RPMI7951 (cell line): ENCODE measurements at places on chromosomes 4 and X. TPM values are rescaled to one million over a fixed set of nuclear protein-coding genes. Genes with fewer than 3 reads are reported as not detected.

Gene GABRA4
- total RNA-seq, result not detected in 2 replicates

Gene NEXMIF
- not detected in 2 replicates for total RNA-seq

Gene HTR2C
- 0.20 and 0.24 TPM in 2 replicates for total RNA-seq

Gene SPANXC
- 107 and 128 TPM in 2 replicates for total RNA-seq

Gene FRAS1
- under 0.01 and 0.10 TPM in 2 replicates for total RNA-seq

Gene ITIH6
- total RNA-seq, result 1.2 TPM in 2 replicates

Gene STOX2
- total RNA-seq, result 0.10 TPM in 1 of 2 replicates, not detected in the other

Gene GLRA2
- not detected in 2 replicates for total RNA-seq

Gene SYTL5
- 4.2 and 4.3 TPM in 2 replicates for total RNA-seq

Gene SLC49A3
- total RNA-seq, result not detected in 2 replicates

- no peak for DNase-seq
Measured at GRCh38 chrX:25204182-25204581, 188.4 kb upstream of the ARX start.

DNA sequence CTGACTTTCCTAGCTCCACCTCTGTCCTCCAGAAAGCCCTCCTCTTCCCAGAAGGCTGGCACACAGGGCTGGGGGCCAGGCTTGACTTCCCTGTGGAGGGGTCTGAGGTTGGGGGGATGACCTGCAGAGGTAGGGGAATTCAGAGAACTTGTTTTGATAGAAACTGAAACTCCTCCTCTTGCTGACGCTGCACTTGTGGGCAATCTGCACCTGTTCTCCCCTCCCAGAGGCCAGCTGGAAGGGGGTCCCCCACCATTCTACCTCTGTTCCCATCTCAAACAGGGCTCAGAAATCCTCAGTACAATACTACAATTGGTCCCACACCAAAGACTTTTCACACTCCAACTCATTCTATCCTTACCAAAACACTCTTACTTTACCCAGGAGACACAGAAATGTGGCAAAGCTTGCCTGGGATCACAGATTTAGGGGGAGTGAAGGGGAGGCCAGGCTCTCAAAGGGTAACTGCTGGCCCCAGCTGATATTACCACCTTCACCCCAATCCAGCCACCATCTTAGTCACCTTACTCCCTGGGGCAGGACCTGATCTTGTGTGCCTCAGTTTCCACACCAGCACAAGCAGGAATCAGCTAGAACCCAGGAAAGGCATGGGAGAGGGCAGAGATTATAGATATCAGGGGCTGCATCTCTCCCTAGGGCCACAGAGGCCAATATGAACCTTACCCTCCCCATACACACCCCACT is 18.5 kb downstream of the OTUD5 start:
- DNase-seq, result no peak

GRCh38 chr4:137452799-137453198 is 79.5 kb downstream of the PCDH18 start:
- DNase-seq, result no peak

GRCh38 chrX:130097507-130098209 is 12.6 kb downstream of the ELF4 start:
- no peak for DNase-seq

GRCh38 chr4:28317221-28317620 is 1456.6 kb downstream of the STIM2 start:
- DNase-seq, result no peak

DNA sequence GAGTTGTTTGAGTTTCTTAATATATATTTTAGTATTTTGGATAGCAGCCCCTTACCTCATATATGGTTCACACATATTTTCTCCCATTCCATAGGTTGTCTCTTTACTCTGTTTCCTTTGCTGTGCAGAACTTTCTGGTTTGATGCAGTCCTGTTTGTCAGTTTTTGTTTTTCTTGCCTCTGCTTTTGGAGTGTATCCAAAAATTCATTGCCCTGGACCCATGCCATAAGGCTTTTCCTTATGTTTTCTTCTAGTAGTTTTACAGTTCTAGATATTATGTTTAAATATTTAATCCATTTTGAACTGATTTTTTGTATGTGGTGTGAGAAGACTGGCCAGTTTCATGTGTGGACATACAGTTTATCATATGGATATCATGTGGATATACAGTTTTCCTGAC is 58.5 kb upstream of the NUDT6 start:
- DNase-seq, result no peak

DNA sequence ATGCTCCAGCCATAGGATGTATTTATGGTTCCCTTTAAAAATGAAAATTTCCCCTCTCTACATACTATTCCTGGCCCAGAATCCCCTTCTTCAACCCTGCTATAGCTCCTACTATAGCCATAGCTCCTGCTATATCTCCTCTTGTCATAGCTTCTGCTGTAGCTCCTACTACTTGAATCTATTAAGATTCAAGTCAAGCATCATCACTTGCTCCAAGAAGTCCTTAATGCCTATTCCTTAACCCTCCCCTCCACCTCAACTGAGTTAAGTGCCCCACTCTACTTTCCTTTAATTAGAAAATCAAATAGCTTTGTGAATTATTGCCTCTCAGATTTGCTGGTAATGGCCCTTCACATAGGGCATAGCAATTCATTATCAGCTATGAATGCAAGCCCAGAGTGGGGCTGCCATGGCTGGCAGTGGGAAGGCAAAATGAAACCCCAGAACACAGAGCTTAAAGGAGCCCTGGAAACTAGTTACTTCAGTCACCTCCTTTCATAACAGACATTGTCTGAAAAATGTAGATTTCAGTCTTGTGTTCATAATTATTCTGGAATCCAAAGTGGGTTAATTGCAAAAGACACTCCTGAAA is 15.4 kb downstream of the OCIAD2 start:
- no peak for DNase-seq

DNA sequence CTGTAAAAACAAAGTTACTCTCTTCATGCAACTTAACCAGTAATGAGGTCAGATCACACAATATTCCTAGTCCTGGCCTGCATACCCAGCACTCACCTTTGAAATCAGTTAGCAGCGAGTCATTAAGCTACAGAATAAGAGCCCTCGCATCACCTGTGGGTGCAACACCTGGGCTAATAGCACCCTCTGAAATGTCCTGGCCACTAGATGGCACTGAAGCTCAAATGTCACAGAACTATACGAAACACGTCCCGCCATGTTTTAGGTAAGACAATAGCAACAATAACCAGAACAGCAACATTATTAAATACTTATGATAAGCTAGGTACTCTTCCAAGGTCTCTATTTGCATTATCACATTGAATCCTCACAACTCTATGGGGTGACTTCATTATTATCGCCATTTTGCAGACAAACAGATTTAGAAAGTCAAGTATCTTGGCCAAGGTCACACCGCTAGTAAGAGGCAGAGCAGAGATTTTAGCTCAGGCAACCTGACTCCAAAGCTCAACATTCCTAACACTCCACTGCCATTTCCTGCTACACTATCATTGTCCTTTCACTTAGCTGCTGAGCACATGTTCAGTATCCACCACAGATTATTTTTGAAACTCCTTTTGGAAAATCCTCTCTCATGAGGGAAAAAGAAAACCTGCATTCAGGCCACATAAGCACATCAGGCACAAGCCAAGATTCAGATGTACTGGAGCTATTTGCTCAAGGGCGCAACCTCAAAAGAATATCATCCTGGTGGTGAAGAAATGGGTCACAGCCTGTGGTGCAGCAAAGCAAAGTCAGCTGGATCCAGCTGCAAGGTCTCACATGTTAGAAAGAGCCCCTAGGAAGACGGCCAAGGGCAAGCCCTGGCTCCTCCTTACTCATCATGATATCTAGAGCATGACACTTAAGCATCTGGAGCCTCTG is 59.5 kb upstream of the KDR start:
- DNase-seq, result peak; percentile 71

DNA sequence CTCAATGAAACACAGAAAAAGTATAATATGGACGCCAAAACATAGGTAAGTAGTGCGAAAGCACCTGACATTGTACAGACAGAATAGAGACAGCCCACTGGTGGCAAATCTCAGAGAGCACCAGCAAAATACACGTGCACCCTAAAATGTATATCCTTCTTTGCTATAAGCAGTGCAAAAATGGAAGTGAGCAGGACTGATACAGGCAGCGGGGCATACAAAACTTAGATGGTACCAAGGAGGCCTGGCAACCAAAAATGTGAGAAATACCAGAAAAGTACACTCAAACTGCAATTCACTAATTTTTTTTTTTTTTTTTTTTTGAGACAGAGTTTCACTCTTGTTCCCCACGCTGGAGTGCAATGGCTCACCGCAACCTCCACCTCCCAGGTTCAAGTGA is 63.9 kb downstream of the EIF4E start:
- no peak for DNase-seq

DNA sequence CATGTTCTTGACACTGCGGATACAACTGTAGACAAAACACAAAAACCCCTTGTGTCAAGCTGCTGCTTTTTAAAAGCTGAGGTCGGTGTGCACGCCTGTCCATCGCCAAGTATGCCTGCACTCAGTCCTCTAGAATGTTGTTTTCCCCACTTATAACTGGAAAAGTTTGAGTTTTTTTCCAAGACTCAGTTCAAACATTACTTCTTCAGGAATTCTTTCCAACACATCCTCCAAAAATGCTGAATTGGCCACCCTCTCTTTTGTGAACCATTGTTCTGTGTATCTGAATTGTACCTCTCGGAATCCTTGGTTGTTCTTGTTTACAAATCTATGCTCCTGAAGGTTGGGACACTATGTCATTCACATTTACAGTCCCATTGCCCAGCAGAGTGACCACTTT is 94.6 kb downstream of the REELD1 start:
- DNase-seq, result no peak

DNA sequence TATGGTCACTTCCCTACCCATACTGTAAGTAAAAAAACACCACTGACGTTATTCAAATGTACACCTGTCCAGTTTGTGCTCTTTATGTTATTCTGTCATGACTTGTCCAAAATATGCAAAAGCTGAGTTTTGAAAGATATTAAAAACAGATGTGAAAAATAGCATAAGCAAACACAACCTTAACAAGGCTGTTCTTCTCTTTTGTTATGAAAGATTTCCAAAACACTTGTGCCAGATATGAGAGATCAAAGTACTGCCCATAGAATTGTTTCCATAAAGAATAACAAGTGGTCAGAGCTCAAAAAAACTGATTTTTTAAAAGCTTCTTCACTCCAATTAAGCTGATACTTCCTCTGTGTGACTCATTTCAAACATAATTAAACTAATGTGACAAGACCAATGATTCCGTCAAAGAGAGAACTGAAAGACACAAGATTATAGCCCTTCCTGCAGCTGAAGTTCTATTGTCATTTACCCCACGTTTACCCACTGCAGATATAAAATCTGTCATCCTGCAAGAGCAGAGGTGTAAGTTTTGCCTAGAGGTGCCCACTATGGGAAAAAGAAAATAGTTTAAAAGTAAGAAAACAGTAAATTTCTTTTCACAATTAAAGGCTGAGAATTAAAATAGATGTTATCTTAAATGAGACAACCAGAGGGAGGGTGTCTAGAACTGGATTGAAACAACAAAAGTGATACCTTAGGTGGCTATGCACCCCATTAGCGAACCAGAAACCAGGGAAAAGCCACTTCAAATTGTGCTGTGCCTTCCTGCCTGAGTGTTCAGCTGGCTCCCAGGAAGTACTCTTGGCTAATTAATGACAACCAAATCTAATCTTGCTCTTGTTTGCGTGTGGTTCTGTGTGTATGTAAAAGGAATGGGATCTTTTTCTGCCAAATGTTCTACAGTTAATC is 30.1 kb downstream of the RASSF6 start:
- no peak for DNase-seq

DNA sequence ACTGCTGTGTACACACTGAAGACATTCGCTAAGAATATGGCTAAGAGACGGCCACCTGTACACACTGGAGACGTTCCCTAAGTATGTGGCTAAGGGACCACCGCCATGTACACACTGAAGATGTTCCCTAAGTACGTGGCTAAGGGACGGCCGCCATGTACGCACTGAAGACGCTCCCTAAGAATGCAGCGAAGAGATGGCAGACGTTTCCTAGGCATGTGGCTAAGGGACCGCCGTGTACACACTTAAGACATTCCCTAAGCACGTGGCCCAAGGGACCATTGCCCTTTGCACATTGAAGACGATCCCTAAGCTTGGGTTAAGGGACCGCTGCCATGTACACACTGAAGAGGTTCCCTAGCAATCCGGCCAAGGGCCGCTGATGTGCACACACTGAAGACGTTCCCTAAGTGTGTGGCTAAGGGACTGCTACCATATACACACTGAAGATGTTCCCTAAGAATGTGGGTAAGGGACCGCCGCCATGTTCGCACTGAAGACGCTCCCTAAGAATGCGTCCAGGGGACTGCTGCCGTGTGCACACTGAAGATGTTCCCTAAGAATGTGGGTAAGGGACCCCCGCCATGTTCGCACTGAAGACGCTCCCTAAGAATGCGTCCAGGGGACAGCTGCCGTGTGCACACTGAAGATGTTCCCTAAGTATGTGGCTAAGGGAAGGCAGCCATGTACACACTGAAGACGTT is 36.7 kb downstream of the DHRSX start:
- no peak for DNase-seq

DNA sequence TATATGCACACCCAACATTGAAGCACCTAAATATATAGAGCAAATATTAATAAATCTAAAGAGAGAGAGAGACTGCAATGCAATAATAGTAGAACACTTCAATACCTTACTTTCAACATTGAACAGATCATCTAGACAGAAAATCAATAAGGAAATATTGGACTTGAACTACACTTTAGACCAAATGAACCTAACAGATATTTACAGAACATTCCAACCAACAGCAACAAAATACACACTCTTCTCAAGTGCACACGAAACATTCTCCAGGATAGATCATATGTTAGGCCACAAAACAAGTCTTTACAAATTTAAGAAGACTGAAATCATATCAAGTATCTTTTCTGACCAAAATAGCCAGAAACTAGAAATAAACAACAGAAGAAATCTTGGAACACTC is 66.6 kb downstream of the CD99L2 start:
- DNase-seq, result no peak

GRCh38 chrX:111831343-111831742 is 44.6 kb upstream of the TRPC5OS start:
- DNase-seq, result no peak

- DNase-seq, result no peak
Measured at GRCh38 chrX:149021159-149021558, 483.9 kb downstream of the IDS start.

DNA sequence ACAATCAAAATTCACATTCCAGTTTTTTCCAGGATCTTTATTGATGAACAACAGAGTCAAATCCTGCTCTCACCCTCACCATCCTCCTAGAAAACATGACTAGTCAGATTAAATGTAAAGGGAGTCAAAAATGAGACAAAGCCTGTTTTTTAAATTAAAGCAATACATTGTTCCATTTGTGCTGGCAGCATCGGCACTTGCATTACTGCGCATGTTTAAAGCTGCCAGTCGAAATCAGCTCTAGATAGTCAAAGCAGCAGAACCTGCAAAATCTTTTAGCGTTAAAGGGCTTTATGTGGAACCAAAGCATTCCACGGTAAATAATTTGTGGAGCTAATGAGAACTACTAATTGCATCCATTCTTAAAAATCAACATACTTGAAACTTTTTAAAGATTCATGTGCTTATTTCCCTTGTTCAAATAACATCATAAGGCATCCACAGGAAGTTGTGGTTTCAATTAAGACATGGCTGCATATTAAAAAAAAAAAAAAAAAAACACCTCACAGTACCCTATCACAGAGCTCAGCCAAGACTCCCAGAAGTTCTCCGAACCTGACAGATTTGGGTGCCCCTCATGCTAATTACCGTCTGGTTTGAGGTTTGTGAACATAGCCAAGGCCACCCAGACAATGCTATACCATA is 82.2 kb downstream of the SH3KBP1 start:
- peak; percentile 5 for DNase-seq

GRCh38 chr4:137794764-137795254 is 262.5 kb upstream of the PCDH18 start:
- DNase-seq, result no peak

- peak; percentile 32 for DNase-seq
Measured at GRCh38 chrX:148588649-148589310, 88.4 kb downstream of the AFF2 start.
